Upper lobe of right lung (tissue), 1 donor: ENCODE measurements at places on chromosomes 4 and X. TPM values are rescaled to one million over a fixed set of nuclear protein-coding genes. Genes with fewer than 3 reads are reported as not detected.

The WDR13 gene
- total RNA-seq: 121 TPM

The CT45A10 gene
- not detected for total RNA-seq

The TMEM154 gene
- 12.7 TPM for total RNA-seq

The MND1 gene
- total RNA-seq: not detected

- H3K27me3 ChIP-seq: no peaks in the 10 kb centered on the region
- DNase-seq: no peak
- H3K4me3 ChIP-seq: no peak overlapping the region
- no peak overlapping the region for H3K27ac ChIP-seq
- peaks cover 13% of the 10 kb centered on the region for H3K4me1 ChIP-seq
- H3K36me3 ChIP-seq: no peaks in the 10 kb centered on the region
Observed at GRCh38 chrX:13691841-13692371, 3.0 kb downstream of the RAB9A start.

GRCh38 chr4:156261230-156261629 is 307.6 kb upstream of the CTSO start:
- H3K36me3 ChIP-seq: no peaks in the 10 kb centered on the region
- H3K27me3 ChIP-seq: no peaks in the 10 kb centered on the region
- no peak overlapping the region for H3K27ac ChIP-seq

DNA sequence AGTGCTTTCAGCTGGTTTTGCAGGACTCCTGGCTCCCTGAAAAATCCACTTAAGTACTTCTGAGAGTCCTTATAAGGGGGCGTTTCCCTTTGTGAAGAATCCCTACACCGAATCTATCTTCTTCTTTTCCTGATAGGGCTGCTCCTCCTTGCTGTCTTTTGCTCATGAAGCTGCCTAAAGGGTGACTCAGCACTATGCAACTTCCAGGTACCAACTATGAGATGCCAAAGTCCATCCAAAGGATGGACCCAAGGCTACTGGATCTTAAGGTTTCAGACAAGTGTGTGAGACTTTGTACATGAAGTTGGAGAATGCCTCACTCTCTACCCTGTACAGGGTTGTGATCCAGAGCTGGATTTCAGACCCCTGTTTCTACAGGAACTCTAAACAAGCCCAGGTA is 485.0 kb upstream of the FAT1 start:
- no peaks in the 10 kb centered on the region for H3K27me3 ChIP-seq
- no peaks in the 10 kb centered on the region for H3K36me3 ChIP-seq
- no peaks in the 10 kb centered on the region for H3K4me1 ChIP-seq
- H3K27ac ChIP-seq: no peak overlapping the region
- DNase-seq: no peak

DNA sequence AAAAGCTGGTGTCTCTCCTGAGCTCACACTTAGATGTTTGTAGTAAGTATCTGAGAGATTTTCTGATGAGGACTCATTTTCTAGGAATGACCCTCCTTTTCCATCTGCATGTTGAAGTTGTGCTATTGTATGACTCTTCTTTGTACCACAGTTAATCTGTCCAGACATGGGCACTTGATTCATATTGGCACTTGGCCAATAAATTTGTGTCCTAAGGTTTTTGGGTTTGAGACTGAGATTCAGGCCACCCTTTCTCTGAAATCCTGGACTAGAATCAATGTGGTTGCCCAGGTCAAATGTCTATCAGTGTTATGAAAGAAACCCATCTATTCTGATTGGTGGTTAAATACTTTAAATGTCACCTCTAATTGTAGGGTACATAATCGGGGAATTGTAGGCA is 869.0 kb downstream of the SH3BGRL start:
- H3K27ac ChIP-seq: no peak overlapping the region
- no peaks in the 10 kb centered on the region for H3K27me3 ChIP-seq
- no peaks in the 10 kb centered on the region for H3K4me1 ChIP-seq
- H3K4me3 ChIP-seq: no peak overlapping the region

DNA sequence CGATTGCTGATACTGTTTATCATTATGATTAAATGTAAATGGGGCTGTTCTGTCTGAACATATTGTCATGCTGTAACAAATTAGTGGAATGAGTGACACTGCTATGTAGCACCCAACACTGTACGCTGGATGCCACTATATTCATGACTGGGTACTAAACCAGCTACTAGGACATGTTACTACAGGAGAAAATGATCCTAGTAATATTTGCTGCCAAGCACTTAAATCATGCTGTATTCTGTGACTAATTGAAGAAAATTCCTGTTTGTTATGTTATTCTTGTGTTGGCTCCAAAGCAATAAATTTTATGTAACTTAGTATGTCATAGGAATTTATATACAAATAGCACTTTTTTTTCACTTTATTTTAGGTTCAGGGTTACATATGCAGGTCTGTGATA is 804.2 kb downstream of the CENPC start:
- no peaks in the 10 kb centered on the region for H3K36me3 ChIP-seq
- no peaks in the 10 kb centered on the region for H3K27me3 ChIP-seq
- H3K27ac ChIP-seq: no peak overlapping the region
- H3K4me3 ChIP-seq: no peak overlapping the region
- no peak for DNase-seq
- no peaks in the 10 kb centered on the region for H3K4me1 ChIP-seq

GRCh38 chrX:97367125-97367524 is 483.4 kb downstream of the RPA4 start:
- no peaks in the 10 kb centered on the region for H3K27me3 ChIP-seq
- H3K27ac ChIP-seq: no peak overlapping the region

GRCh38 chrX:138875472-138875871 is 164.0 kb upstream of the FGF13 start:
- no peak overlapping the region for H3K27ac ChIP-seq
- no peak for DNase-seq
- no peaks in the 10 kb centered on the region for H3K27me3 ChIP-seq
- H3K4me3 ChIP-seq: no peak overlapping the region
- no peaks in the 10 kb centered on the region for H3K36me3 ChIP-seq

- no peak for DNase-seq
- no peaks in the 10 kb centered on the region for H3K27me3 ChIP-seq
Observed at GRCh38 chr4:169256856-169257761, 13.6 kb downstream of the SH3RF1 start.

- H3K4me1 ChIP-seq: no peaks in the 10 kb centered on the region
- DNase-seq: no peak
- H3K27ac ChIP-seq: no peak overlapping the region
- H3K4me3 ChIP-seq: peak overlapping the region; percentile 17
Observed at GRCh38 chr4:185809121-185809520, 2.9 kb downstream of the SORBS2 start.

DNA sequence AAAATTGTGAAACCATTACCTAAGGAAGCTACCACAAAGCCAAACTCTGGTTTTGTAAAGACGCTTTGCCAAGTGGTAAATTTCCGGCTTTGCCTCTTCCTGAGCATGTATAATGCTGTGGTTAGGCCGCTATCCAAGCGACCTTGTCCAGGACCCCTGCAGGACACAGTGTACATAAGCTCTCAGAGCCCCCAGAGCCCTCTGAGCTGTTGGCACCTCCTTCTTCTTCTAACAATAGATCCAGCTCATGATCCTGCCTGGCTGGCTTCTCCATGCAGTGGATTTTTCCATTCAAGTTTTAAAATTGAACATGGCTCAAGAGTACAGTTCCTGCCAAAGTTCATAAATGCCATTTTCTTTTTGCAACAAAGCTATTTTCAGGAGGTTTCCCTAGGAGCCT is 326.7 kb downstream of the MAPK10 start:
- no peaks in the 10 kb centered on the region for H3K27me3 ChIP-seq
- H3K36me3 ChIP-seq: no peaks in the 10 kb centered on the region
- no peak for DNase-seq
- H3K4me1 ChIP-seq: peaks cover 10% of the 10 kb centered on the region
- no peak overlapping the region for H3K4me3 ChIP-seq

DNA sequence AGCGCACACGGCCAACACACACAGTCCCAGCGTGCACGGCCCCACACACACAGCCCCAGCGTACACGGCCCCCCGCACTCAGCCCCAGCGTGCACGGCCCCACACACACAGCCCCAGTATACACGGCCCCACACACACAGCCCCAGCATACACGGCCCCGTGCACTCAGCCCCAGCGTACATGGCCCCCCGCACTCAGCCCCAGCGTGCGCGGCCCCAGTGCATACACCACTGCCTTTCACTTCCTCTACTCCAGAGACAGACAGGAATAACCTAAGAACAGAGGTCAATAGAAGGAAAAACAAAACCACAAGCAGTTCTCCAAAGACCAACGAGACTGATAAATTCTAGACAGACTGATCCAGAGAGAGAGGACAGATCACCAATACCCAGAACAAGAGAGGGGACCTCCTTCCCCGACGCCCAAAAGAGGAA is 17.1 kb downstream of the GAK start:
- H3K36me3 ChIP-seq: peaks cover 32% of the 10 kb centered on the region
- no peaks in the 10 kb centered on the region for H3K27me3 ChIP-seq
- DNase-seq: peak; percentile 55
- no peak overlapping the region for H3K4me3 ChIP-seq
- H3K4me1 ChIP-seq: peaks cover 20% of the 10 kb centered on the region

- no peaks in the 10 kb centered on the region for H3K36me3 ChIP-seq
- no peaks in the 10 kb centered on the region for H3K4me1 ChIP-seq
- H3K27ac ChIP-seq: no peak overlapping the region
Observed at GRCh38 chrX:44227991-44228390, 115.5 kb downstream of the EFHC2 start.

DNA sequence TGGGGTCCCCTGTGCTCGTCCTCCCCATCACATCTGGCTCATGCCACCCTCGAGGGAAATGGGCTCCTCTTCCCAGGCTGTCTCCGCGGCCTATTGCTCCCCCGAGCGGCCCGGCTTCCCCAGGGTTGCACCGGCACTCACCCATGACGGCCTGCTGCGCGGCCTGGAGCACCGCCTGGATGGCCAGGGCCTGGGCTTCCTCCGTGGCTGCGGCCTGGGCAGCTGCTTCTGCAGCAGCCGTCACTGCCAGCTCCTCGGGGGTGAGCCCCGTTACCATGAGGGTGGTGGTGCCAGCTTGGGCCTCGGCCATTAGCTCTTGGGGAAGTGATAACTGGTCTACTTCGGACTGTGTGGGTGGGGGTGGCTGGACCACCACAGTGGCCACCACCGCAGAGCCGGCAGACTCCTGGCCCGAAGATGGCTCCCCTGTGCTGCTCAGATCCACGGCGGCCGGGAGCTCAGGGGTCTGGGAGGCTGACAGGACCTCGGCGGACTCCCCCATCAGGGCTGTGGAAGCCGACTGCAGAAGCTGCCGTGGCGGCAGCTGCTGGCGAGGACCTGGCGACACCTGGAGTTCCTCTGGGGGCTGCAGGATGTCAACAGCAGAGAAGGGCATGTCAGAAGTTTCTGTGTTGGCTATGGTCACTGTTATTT is 8.1 kb upstream of the RENBP start:
- H3K36me3 ChIP-seq: peaks cover 63% of the 10 kb centered on the region
- no peak for DNase-seq
- H3K4me1 ChIP-seq: peaks cover 3% of the 10 kb centered on the region
- H3K4me3 ChIP-seq: no peak overlapping the region

DNA sequence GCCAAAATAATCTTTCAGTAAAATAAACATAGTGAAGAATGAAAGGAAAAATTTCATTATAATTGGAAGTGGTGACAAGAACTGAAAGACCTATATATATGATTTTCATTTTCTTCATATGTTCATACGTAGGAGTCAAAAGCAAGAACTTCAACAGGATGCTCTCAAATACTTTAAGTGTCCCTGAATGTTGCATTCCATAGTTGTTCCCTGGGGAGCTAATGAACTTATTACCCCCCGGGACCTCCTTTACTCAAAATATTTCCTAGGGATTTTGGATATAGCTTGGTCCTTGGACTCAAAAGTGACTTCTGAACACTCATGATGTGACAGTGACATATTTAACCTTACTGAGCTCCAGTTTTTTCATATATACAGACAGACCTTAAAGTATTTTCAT is 44.9 kb upstream of the NDST4 start:
- H3K36me3 ChIP-seq: no peaks in the 10 kb centered on the region
- no peaks in the 10 kb centered on the region for H3K4me1 ChIP-seq
- no peak overlapping the region for H3K4me3 ChIP-seq
- H3K27ac ChIP-seq: no peak overlapping the region
- no peak for DNase-seq

GRCh38 chr4:148376151-148376550 is 66.1 kb downstream of the NR3C2 start:
- H3K36me3 ChIP-seq: no peaks in the 10 kb centered on the region
- H3K4me1 ChIP-seq: peaks cover 5% of the 10 kb centered on the region
- peak overlapping the region; percentile 34 for H3K4me3 ChIP-seq
- DNase-seq: no peak

DNA sequence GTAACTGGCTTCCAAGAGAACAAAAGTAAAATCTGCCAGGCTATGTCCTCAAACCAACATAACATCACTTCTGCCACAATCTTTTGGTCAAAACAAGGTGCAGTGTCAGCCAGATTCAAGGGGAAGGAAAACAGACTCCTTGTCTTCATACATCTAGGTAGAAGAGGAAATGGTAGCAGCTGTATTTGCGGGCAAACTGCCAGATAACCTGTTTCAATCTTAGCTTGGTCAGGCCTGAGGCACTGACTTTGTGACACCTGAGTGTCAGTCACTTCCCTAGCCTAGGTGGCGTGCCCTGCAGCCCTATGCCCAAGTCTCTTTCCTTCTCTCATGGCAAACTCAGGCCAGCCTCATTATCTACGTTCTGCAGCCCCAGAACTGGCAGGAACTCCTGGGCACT is 146.2 kb upstream of the JADE1 start:
- no peak overlapping the region for H3K27ac ChIP-seq
- no peak for DNase-seq
- no peaks in the 10 kb centered on the region for H3K36me3 ChIP-seq
- no peak overlapping the region for H3K4me3 ChIP-seq
- H3K27me3 ChIP-seq: no peaks in the 10 kb centered on the region

DNA sequence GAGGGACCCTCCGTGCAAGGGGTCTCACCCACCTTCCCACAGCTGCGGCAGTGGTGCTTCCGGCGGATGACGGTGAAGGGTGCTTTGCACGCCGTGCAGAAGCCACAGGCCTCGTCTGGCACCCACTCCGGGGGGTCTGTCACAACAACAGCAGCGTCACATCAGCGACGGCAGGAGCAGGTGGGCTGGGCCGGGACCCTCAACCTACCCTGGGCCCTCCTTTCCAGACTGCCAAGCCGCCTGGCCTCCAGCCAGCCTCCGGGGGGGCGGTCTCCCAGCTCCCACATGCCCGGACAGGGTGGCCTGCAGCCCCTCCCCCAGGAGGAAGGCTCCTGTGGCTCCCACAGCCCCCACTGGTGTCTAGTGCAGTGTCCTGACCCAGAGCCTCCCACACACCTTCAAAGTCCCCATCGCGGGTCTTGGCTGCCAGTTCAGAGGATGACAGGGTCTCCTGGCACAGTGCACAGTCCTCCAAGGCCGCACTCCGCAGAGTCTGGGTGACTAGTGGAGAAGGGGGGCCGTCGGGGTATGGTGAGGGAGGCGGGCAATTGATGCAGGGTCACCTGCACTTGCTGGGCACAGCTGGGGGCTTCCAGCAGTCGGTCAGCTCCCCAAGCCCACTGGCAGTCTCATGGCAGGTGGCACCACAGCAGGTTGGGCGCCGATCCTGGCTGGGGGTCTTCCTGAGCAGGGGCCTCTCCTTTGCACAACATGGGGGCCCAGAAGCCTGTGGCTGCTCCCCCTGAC is 9.5 kb upstream of the MXD4 start:
- H3K4me3 ChIP-seq: no peak overlapping the region
- no peaks in the 10 kb centered on the region for H3K27me3 ChIP-seq
- no peak overlapping the region for H3K27ac ChIP-seq
